Stimulated activated CD8-positive, alpha-beta memory T cell treated with anti-CD3 and anti-CD28 coated beads, Interleukin-4, amount 100 ng/mL, for 48 hours (primary cell): ENCODE measurements at places on chromosomes 2 and 18.

DNA sequence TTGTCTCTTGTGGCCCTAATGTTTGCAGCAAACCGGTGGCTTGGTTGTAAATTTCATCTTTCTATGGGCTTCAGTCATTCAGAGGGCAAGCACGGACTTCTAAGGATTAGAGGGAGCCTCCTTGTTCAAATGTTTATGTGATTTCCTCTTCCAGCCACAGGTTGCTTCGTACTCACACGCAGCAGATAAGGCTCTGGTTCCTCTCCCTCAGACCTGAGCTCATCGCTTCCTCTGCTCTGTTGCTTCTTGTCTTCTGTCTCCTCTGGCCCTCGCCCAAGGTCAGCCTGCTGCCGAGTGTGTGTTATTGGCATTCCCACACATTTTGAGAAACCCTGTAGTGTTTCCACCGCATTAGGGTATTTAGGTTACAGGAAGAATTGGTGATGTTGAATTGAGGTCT lies 44.0 kb downstream of the MYL12B start:
- no peak for DNase-seq

DNA sequence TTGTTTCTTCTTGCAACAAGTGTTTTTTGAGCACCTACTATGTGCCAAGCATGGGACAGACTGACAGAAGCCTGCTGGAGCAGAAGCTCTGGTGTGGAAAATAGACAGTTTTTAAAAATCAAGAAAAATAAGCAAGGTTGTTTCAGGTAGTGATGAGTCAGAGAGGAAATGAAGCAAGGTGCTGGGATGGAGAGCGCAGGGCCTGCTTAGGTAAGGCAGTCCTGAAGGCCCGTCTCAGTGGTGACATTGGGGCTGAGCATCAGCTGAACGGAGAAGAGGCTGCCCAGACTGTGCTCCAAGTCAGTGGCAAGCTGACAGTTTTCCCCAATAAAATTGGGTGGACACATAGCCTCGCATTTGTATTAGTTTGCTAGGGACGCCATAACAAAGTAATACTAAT lies 263.6 kb downstream of the SS18 start:
- DNase-seq: no peak

- no peak for DNase-seq
Observed at GRCh38 chr2:48984922-48985321, 169.4 kb downstream of the FSHR start.

DNA sequence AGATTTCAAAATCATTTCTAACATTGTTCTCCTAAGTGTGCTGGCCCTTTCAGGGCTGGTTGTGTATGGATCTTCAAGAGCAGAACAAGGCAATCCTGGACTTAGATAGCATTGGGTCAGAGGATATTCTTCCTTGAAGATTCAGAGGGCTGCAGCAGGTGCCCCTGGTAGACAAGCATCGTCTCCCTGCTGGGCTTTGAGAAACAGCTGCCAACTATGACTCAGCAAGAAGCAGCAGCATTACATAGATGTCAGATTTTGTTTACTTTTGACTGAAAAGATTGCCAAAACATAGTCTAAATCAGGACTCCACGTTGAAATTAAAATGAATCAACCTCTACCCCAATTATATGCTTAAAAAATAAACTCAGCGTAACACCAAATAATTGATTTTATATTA lies 618.8 kb downstream of the SOCS6 start:
- DNase-seq: no peak

DNA sequence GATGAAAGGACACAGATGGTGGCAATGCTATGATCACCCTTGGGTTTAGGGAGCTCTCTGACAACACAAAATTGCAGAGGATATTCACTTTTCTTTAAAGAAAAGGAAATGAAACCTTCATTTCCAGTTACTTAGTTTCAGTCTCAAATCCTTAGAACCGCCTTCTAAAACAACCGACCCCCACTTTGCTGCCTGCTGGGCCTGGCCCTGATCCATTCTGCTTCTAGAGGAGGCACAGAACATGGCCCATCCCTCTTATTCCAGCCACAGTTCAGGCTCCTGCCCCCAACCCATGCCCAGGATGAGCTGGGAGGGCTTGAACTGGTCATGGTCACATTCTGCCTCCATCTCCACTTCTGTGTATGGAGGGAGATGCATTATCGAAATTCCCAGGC lies 311.6 kb downstream of the EN1 start:
- no peak for DNase-seq

DNA sequence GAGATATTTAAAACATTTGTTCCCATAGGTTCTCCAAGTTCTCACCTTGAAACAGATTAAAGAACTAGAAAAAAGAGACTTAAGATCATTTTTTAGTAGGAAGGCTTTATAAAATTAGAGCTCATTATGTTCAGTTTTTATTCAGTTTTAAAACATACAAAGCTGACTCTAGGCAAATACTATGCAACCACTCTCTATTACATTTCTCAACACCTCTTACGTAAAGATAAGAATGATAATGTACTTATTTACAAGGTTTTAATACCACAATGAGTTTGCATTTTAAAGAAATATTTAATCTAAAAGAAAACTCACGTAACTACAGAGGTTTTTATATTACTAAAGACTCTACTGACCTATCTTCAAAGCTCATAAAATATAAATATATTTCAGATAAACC lies 68.8 kb downstream of the TMEM131 start:
- no peak for DNase-seq

- DNase-seq: no peak
Observed at GRCh38 chr2:9192712-9193111, 13.9 kb upstream of the ASAP2 start.

DNA sequence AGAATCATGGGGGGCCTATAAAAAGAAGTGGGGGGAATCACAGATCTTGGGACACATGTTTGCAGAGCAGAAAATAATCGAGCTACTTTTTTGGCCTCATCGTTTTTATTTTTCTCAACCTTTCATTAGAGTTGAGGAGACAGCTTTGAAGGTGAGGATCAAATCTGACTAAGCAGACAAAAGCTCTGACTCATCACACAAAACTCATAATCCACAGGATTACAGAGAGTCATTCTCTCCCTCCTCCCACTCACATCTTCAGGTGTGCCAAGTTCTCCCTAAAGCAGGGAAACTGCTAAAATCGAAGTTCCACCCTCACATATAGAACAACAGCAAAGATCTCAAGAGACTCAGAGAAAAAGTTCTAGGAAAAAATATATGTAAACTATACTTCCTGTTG lies 15.6 kb downstream of the BAZ2B start:
- no peak for DNase-seq

DNA sequence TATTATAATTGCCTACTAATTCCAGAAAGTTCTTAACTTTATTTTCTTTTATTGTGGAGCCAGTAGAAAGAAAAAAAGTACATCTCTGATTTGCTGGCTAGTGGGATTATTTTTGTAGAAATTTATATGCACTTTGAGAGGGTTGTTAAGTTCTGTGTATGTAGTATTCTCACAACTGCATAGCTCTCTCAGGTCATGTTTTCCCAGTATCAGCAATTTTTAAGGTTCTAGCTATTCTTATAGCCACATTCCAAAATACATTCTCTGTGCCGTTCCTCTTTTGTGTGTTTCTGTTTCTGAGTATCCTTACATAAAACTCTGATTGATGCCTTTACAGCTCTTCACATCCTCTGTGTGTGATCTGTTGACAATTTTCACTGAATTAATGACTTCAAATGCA lies 199.3 kb upstream of the KYNU start:
- DNase-seq: no peak

- DNase-seq: peak; percentile 62
Observed at GRCh38 chr2:33620-34019, 12.7 kb downstream of the FAM110C start.

GRCh38 chr2:147628971-147629421 lies 215.8 kb upstream of the ACVR2A start:
- no peak for DNase-seq

DNA sequence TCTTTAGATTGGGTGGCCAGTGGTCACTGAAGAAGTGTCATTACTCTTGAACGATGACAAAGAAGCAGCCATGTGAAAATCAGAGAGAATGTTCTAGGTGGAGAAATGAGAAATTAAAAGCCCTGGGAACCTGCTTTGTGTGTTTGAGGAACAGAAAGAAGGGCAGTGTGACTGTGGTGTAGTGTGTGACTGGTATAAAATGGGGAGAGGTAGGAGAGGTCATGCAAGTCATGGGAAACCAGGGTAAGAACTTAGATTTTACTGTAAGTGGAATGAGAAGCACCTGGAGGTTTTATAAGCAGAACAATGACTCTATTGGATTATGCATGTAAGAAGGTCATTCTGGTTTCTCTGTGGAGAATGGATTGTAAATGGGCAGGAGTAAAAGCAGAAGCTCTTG lies 12.2 kb downstream of the ICOS start:
- DNase-seq: no peak

DNA sequence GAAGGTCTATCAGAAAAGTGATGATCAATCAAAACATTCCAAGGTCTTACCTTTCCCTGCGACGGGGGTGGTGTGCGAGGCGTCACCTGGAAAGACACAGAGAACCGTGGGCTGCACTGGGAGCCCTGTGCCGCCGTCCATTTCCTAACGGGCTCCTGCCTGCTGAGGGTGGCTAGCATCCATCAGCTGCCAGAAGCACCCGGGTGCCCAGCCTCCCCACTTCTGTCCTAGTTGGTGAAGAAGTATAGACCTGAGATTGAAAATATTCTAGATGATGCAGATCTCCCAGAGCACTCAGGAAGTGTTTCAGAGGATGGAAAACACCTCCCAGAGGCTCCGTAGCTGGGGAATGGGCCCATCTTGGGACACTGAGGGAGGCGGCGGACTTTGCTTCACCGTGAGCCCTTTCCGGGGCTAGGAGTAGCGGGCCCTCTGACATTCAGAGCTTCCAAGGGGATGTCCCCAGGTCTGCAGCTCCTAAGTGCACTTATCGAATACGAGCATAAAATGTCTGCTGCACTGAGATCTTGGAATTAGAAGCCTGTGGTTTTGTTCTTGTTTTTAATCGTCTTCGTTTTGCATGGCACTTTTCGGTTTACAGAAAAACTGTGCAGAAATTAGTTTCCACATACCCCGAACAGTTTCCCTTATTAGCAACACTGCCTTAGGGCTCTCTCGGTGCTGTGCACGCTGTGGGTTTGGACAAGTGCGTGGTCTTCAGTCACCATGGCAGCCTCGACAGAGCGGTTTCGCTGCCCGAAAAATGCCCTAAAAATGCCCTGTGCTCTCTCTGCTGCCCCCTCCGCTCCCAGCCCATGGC lies 143.5 kb downstream of the MBP start:
- DNase-seq: no peak

- DNase-seq: no peak
Observed at GRCh38 chr2:67258831-67259230, 138.3 kb upstream of the ETAA1 start.

GRCh38 chr18:46518438-46518837 lies 138.6 kb downstream of the LOXHD1 start:
- no peak for DNase-seq

DNA sequence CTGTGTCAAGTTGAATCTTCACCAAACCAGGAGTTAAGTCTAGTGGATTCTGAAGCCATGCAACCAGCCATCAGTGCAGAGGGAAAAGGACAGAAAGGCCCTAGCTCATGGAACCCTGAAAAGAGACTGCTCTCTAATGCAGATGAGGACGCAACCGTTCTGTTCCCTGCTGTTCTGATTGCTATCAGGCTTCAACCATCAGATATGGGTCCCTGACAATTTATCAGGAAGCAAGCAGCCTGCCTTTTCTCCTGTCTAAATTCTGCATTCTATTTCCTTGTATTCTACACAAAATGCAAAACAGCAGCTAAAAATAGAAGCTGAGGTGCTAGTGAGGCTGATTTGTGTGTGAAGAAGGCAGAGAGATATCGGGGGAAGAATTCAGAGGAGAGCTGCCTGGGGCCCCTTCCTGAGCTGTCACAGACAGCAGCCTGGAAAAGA lies 68.4 kb upstream of the RTN4 start:
- no peak for DNase-seq

DNA sequence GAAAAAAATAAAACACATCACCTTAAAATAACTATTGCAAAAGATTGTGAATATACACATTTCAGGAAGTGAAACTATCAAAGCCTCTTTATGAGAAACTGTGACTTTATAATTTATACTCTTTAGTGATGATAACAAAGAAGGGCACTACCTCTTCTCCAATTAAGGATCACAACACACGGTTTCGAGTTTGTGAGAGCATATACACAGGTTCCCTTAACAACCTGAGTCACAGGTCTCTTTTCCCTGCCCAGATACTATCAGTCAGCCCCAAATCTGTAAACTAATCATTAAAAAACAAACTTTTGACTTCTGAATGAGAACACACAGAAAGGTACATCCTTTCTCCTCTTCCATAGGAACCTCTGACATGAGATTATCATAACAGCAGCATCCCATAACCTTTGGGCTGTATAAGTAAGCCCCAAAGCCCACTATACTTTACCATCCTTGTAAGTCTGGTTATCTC lies 44.9 kb downstream of the PTPN2 start:
- DNase-seq: no peak

DNA sequence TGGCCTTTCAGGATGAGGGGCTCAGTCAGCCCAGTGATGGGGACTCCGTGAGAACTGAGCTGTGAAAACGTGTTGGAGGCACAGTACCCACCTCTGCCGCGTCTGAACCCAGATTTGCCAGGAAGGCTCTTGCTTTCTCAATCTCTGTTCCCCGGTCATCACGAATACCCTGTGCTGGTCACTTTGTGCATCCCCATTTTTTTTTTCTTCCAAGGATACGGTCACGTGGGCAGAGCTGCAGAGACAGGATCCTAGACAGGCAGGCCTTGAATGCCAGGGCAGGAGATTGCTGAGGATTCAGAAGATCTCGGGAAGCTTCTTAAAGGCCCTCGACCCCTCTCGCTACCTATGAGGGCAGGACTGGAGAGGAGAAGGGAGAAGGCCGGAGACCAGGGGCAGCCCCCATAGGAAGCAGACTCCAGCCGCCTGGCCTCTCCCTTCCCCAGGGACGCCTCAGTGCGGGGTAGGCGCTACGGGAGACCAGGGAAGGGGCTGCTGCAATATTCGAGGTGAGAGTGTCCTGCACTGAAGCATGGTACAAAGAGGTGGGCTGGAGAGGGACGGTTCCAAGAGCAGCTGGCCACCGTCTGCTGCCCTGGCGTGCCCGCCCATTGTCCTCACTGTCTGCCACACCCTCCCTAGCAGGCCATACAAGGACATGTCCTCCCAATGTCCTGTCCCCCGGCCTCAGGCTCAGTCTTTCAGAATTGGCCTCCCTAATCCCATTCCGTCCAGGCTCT lies 29.0 kb upstream of the TAF1B start:
- peak; percentile 18 for DNase-seq
